NCI-H1105 (cell line): ENCODE measurements at places on chromosomes 1 and 21.

GRCh38 chr1:23904748-23905357 is 8.3 kb downstream of the CNR2 start:
- DNase-seq: no peak

GRCh38 chr1:40256401-40257084 is 1.5 kb upstream of the ZMPSTE24 start:
- DNase-seq: no peak

DNA sequence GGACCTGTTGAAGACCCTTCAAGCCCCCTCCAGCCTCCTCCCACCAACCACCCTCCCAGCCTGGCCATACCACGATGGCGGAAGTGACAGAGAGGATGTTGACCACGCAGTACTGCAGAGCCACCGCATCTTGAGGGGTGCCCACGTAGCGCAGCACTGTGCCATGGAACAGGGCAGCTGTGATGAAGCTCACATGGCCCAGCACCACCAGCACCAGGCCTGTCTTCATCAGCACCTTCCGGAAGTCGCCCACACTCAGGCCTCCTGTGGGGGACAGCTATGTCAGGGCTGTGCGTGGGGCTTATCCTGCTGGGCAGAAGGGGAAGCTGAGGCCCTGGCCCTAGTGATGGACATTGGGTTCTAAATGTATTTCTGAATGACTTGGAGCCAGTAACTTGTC is 3.1 kb downstream of the TMEM54 start:
- DNase-seq: no peak

DNA sequence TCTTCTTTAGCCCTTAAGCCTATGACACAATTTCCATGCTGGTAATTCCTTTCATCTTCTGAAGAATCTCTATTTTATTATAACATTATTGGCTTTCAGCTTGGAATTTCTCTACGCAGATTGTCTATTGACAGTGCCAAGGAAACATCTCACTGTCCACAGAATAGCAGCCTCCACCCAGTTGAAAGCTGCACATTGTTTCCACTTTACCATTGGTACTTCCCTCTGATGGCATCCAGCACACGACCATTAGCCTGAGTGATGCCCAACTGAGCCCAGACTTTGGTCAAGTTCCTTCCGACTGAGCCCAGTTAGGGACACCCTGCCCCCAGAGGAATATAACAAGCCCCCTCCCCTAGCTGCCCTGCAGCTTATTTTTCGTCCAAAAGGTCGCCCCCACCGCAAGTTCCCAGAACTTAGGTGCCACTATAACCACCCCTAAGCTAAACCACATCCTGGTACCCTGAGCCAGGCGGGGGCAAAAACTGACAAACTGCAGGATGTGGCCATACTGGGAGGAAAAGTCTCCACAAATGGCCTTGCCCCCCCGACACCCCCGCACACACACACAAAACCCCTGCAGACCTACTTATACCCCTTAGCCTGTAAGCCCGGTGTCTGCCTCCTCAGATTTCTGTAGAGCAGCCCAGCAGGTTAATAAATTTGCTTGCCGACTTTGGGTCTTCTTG is 13.2 kb downstream of the GBP5 start:
- no peak for DNase-seq
